ENCODE measurements at places on chromosomes 6 and 20.

- DNase-seq: no peak
Observed at GRCh38 chr6:87965806-87966205, 81.8 kb upstream of the SPACA1 start.

- DNase-seq: peak; percentile 73
Observed at GRCh38 chr6:31122791-31123706, 2.8 kb upstream of the CDSN start.

- no peak for DNase-seq
Observed at GRCh38 chr20:10970109-10970508, 296.3 kb upstream of the JAG1 start.

GRCh38 chr6:83459663-83460062 is 28.8 kb upstream of the ME1 start:
- DNase-seq: no peak

DNA sequence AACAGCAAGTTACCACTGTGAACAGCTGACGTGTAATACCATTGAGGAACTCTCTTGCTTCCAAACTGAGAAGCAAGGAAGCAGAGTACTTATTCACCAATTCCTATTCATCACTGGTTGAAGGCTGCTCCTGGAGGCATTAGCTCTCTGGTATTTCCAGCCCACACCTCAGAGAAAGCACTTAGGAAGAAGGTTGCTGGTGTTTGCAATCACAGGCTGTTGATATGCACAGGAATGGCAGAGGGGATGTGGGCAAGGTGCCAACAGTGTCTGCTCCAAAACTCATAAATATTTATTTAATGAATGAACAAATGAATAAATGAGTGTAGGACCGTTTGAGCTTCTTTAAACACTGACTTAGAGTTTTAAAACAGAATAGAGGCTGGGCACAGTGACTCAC is 6.9 kb upstream of the RRBP1 start:
- DNase-seq: no peak

GRCh38 chr20:11267762-11268335 is 594.0 kb upstream of the JAG1 start:
- DNase-seq: no peak

GRCh38 chr20:38833154-38833856 is 27.8 kb downstream of the PPP1R16B start:
- DNase-seq: no peak

- no peak for DNase-seq
Observed at GRCh38 chr6:130603391-130603790, 223.8 kb upstream of the SMLR1 start.

All from A549 (cell line).